ENCODE measurements at places on chromosomes 3 and 15.

DNA sequence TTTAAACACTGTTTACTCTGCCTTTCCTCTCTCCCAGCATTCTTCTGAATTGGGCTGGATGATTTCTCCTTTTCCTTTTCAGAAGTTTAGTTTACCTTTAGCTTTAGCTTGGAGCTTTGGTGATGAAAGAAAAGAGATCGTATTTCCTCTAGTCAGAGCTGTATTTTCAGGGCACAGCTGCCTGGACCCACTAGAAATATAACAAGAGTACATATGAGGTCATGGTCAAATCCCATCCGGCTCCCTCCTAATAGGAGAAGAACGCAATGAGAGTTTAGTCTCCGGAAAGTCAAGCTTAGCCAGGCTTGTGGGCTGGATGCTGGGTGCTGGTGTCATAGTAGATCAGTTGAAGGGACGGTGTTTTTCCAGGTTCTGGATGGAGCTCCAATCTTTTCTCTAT, 177.1 kb upstream of the PFN2 start:
- DNase-seq, result no peak

DNA sequence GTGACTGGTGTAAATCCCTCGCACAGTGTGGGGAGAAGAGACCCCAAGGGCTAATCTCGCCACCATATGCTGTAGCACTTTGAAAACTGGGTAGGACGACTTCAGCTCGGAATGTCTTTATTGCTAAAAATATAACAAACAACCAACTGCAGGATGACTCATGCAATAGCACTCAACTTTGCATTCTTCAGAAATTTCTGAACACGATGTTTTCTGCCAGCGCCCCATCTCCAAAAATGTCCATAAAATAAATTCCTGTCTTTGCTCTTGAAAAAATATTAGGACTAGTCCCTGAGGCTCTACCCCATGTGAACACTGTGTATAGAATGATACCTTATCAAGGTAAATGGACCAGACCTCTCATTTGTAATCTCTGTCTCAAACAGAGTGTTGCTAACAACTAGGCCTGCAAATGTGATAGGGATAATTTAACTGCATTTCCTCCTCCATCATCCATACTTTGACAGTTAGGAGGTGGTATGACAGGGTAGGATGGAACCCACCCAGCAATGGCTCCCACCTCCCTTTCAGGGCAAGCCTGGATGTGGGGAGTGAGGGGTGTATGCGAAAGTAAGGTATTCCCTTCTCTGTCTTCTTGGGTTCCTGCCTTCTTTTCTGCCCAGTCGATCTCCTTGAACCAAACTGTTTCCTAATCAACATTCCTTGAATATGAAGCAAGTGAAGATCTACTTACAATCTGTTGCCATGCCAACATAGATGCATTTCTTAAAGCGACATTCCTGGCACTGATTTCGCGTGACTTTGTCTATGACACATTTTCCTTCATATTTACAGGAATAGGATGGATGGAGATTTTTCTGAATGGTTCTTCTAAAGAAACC, 201.1 kb downstream of the NR1D2 start:
- DNase-seq, result no peak

- no peak for DNase-seq
Measured at GRCh38 chr3:63355809-63356208, 77.7 kb downstream of the SYNPR start.

GRCh38 chr15:90306560-90306959, 41.1 kb downstream of the NGRN start:
- no peak for DNase-seq
